CD8-positive, alpha-beta memory T cell (primary cell): ENCODE measurements at places on chromosomes 3 and 15. TPM values are rescaled to one million over a fixed set of nuclear protein-coding genes. Genes with fewer than 3 reads are reported as not detected.

GRCh38 chr15:98800437-98801233 is 152.3 kb downstream of the IGF1R start:
- no peak for DNase-seq

GRCh38 chr15:41377978-41378377 is 24.3 kb downstream of the NDUFAF1 start:
- DNase-seq = no peak

Gene TGM5
- not detected for total RNA-seq

- no peak for DNase-seq
These were observed 110.1 kb downstream of the DNAH12 start for GRCh38 chr3:57434041-57434440.

Gene ADAMTSL3
- total RNA-seq = not detected

DNA sequence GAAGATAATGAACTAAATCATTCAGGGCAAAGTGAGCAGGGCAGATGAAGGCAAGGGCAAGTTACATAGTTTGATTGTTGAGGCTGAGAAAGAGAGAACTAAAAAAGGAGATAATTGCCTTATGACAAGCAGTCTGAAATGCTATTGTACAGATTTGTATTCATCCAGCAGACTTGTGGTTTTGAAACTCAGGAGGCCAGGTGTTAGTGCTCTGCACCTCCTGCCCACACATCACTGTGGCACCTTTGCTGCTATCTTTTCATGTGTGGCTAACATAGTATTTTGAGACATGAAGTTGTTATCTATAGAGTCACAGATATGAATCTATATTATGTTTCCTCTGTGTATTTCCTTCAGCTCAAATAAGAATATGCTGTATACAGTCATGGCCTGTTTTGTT is 24.3 kb upstream of the SUCLG2 start:
- no peak for DNase-seq

DNA sequence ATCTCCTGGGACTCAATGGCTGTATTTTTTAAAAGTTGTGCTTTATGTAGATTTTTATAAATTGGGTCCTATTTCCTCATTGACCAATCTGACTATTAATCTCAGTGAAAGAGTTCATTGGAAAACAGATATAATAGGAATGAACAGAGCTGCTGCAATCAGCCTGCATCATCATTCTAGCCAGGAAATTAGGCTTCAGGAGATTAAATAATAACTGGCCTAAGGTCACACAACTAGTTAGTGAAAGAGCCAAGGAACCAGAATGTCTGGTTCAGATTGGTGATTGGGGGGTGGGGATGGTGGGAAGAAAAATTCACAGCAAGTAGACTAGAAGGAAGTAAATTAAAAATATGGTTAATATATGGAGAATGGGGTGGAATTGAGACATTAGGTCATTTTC is 180.9 kb upstream of the ROPN1 start:
- DNase-seq = no peak

DNA sequence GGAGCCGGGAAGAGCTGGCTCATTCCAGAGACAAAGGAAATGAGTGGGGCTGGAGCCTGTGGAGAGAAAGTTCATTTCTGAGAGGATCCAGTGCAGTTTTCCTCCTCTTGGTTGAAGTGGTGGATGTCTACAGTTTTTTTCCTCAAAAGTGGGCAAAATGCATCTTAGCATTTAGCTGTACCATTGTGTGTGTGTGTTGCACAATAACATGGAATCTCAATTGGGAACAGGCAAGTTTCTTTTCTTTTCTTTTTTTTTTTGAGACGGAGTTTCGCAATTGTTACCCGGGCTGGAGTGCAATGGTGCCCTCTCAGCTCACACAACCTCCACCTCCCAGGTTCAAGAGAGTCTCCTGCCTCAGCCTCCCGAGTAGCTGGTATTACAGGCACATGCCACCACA is 101.5 kb upstream of the UBE2E1 start:
- no peak for DNase-seq

- DNase-seq = no peak
These were observed 8.5 kb upstream of the ANPEP start for GRCh38 chr15:89822951-89823711.

Gene NUP210
- 143 TPM for total RNA-seq

DNA sequence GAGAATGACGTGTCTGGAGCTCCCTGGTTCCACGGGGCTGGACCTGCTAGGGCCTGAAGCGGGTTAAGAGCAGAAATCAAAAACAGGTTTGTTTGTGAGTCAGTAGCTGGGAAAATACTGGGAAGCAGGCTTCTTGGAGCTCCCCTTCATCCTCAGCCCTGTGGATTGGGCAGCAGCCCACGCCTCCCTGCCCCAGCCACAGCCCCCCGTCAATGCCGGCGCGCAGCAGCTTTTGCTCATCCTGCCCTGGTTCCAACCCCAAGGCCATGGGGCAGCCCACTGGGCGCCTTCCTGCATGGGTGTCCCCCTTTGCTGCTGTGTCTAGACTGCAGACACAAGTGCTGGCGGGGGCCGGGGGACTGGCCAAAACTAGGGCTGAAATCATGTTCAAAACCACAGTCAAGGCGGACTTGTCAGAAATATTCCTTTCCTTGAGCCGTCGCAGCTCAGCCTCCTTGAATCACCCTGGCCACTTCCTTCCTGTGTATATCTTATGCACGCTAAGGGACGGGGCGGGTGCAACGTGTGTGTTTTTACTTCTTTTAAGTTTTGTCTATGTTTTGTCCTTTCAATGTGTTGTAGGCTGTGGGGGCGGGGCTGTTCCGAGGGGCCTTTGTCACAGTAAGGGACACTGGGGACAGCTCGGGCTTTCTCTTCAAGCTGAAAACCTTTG is 108.1 kb downstream of the KLF13 start:
- DNase-seq = peak; percentile 83

GRCh38 chr3:154121701-154122551 is 736 bp downstream of the ARHGEF26 start:
- no peak for DNase-seq

GRCh38 chr15:74782259-74783071 is 585 bp downstream of the CSK start:
- DNase-seq = peak; percentile 63

DNA sequence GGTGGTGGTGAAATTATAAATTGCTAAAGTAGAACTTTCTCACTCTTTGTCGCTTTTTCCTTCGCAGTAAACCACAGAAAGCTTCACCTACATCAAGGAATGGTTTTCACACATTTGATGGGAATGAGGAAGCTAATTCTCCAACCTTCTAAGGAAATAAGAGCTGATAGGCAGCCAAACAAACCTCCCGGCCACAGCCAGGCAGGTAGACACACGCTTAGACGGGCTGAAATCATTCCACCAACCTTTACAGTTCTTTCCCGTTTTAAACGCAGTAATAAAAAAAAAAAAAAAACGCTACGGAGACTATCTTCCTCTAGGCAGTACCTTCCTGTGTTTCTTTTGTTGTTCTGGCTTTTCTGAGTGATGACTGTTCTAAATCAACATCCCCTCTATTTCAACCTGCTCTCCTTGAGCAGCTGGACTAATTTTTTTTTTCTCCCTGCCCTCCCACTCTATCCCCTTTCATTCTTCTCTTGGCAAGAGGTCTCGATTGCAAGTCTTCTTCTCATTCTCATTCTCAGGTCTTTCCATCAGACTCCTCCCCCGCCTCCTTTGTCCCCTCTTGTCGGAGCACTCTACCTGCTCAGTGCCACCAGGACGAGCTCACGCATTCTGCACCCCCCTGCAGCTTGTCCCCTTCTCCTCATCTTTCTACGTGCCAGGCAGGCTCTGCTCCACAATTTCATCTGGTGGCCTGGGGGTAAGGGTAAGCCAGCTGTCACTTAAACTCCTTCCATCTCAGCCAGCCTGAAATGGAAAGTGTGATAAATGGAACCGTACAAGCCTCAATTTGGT is 391.1 kb upstream of the MDFIC2 start:
- DNase-seq = no peak

DNA sequence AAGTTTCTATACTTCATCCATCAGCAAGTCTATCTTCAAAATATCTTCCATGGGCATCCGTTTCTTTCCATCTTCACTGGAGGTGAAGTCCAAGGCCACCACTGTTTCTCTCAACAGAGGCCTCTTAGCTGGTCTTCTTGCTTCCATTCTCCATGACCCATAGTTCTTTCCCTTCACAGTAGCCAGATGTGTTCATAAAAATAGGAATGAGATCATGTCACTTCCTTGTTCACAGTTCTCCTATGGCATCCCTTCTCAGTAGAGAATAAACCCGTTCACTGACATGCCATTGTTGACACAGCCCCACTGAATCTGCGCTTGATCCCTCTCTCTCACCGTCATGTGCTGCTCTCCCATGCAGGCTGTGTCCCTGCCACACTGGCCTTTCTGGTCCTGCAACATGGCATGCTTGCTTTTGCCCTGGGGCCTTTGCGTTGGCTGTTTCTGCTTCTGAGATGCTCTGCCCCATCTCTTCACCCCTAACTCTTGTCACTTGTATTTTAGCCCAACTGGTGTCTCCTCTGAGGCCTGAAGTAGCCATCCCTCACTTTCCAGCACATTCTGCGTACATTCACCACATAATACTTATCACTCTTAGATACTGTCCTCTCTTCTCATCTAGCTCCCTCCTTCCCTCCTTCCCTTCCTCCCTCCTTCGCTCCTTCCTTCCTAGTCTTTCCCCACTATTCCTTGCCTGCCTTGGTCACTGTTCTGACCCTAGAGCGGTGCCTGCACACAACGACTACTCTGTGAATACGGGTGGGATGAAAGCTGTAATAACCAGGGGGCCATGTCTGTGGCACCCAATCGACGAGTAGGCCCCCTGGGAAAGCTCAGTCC is 42.0 kb downstream of the STARD5 start:
- DNase-seq = no peak

DNA sequence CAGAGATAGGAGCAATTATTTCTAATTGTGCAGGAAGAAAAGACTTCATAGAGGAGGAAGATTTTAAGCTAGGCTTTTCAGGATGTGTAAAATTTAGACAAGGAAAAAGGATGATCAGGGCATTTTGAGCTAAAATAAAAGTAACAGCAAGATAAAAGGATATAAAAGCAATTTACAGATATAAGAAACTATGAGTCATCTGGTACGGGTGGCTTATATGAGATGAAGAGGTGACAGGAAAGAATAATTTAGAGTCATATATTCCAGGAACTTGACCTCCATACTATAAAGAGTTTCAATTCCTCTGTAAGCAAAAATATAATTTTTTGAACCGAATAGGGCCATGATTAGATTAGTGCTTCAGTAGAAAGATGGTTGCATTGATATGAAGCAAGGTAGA is 273.7 kb downstream of the RBMS3 start:
- no peak for DNase-seq

DNA sequence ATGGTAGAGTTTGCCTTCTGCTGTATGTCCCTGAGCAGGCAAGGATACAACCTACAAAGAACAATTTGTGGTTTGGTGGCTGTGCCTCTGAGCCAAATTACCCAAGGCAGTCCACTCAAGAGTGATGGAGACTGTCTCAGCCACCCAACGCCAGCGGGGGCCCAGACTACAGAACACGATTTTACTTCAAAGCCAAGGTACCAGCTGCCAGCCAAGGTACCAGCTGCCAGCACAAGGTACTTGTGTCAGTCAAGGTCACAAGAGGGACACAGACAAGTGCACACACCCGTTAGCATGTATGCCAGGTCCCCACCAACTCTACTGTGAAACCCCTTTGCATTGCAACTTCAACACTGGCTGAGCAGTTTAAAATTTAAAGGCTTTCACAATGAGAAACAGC is 23.5 kb downstream of the COLQ start:
- DNase-seq = no peak

Gene RSRC1
- 35.4 TPM for total RNA-seq

DNA sequence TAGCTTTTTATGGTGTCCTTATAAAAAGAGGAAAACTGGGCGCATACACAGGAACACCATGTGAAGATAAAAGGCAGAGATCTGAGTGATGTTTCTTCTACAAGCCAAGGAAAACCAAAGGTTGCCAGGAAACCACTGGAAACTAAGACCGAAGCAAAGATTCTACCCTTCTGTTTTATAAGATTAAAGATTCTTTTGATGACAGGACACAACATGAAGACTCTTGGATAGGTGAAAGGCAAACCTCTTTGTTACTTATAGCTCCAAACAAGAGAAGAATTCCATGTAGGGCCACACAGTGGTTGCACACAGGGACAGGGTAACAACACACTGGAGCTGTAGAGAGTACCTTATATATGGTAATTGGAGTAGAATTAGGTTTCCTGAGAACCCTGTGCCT is at the start of gene CD200R1L:
Gene CD200R1L (minus strand): TSS at position 101 of the 400 bp plus-strand sequence. CDS start 17,497 bp downstream, outside the sequence.
- DNase-seq = no peak

DNA sequence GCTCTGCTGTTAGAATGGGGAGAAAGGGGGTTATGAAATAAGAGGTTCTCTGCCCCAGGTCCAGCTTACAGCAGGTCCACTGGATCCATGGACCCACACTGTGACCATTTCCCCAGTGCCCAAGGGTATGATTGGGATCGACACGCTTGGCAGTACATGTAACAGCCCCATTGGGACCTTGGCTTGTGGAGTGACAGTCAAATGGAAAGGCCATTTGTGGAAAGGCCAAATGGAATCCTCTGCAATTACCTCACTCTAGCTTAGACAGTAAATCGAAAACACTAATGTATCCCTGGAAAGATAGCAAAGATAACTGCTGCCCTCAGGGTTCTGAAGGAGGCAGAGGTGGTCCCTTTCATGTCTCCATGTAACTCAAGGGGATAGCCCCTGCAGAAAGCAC is 109.1 kb downstream of the MINAR1 start:
- no peak for DNase-seq

Gene HCN4
- 0.02 TPM for total RNA-seq

GRCh38 chr3:186529201-186529999 is 14.8 kb downstream of the CRYGS start:
- no peak for DNase-seq

DNA sequence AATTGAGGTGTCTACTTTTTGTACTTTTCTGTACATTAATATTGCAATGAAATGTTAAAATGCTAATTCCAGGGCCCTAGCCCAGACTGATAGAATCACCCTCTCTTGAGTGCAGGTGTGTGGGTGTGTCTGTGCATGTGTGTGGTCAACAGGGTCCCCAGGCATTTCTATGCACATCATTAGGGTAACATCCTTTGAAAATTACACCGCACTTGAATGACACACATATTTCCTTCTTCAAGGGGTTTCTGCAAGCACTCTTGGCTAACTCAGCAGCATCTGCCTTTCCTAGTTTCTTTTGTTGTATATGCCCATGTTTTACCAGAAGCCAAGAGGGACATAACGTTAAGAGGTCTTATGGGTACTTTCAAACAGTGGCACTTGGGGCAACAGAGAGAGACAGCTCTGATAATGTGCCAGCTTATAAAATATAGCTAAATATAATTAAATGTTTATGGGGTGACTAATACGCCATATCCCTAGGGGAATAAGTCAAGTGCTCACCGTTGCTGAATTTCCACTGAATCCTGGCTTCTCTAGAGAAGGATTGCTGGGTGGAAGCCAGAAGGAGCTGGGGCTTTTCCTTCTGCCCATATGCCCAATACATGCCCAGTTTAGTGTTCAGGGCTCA is 54.5 kb upstream of the LRIG1 start:
- no peak for DNase-seq

- DNase-seq = peak; percentile 76
These were observed at the start of gene CHST14 for GRCh38 chr15:40470423-40471104. Gene CHST14 (plus strand): TSS chr15:40470984. CDS start chr15:40471214, 230 bp downstream.

GRCh38 chr3:112672716-112673541 is 32.0 kb upstream of the CCDC80 start:
- DNase-seq = no peak

GRCh38 chr3:14210843-14211594 is 32.4 kb downstream of the LSM3 start:
- DNase-seq = no peak

Gene DPH6
- total RNA-seq = 9.6 TPM
